ENCODE measurements at places on chromosomes 6 and 20.

GRCh38 chr6:156416391-156416790 is 360.8 kb upstream of the ARID1B start:
- no peak for DNase-seq

- no peak for DNase-seq
Measured at GRCh38 chr6:33557376-33557775, 22.7 kb downstream of the BAK1 start.

DNA sequence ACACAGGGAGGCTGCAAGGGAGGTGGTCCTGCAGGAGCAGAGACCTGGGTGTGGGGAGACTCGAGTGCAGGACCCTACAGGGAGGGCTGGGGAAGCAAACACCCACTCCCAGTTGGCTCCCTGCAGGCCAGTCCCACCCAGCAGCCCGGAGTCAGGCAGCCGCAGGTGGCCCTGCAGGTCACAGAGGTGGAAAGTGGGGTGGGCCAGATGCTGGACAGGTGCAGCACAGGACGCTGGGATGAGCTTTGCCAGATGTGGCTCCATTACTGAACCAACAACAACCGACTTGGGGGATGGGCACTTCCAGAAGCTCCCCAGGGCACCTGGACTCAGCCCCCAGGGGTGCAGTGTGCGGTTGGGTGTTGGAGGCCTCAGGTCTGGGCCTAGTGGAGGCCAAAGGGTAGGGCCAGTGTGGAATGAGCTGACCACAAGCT is 26.6 kb upstream of the MYT1 start:
- no peak for DNase-seq

GRCh38 chr6:29864037-29864810 is 36.6 kb downstream of the HLA-G start:
- no peak for DNase-seq

GRCh38 chr20:53574819-53575218 is 18.8 kb downstream of the ZNF217 start:
- DNase-seq = no peak

GRCh38 chr20:55160996-55161395 is 685.6 kb downstream of the DOK5 start:
- no peak for DNase-seq

GRCh38 chr6:160102399-160102798 is 19.2 kb upstream of the SLC22A1 start:
- DNase-seq = no peak

- DNase-seq = no peak
Measured at GRCh38 chr6:123520217-123520616, 116.5 kb downstream of the TRDN start.

DNA sequence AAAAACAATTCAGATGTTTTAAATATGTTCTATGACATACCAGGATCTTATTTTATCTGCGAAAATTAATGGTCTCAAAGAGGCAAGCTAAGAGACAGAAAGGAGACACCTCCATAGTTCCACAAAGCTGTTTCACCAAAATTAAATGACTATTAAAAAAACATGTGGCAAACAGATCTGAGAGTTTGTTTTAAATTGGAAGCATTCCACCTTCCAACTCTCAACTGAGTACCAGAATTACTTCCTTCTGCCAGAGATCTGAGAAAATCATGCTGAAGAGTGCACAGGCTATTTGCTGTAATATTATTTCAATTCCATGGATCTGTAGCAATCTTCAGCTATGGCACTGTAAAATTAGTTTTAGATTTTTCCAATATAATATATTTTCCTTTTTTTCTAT is 669.5 kb upstream of the MARCKS start:
- DNase-seq = no peak

DNA sequence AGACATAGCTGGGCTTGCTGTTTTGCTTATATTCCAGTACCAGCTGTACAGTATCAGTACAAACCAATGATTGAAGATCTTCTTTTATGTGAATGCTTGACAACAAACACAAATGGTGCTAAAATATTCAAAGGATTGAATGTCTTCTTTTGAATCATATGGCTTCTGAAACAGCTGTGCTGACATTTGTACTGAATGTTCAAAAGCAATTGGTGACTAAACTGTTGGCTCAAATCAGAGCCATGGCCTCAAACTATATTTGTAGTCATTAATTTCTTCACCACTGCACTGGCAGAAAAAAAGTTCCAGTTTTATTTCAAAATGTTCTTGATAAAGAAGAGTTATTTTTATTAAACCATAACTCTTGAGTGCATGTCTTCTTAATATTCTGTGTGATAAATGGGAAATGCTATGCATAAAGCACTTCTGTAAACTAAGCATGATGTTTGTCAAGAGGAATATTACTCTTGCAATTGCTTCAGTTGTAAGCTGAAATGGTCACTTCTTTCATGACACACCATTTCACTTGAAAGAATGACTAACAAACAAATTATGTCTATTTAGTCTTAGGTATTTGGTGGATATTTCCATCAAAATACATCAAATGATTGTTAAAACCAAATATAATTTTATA is 45.9 kb upstream of the CENPW start:
- no peak for DNase-seq

DNA sequence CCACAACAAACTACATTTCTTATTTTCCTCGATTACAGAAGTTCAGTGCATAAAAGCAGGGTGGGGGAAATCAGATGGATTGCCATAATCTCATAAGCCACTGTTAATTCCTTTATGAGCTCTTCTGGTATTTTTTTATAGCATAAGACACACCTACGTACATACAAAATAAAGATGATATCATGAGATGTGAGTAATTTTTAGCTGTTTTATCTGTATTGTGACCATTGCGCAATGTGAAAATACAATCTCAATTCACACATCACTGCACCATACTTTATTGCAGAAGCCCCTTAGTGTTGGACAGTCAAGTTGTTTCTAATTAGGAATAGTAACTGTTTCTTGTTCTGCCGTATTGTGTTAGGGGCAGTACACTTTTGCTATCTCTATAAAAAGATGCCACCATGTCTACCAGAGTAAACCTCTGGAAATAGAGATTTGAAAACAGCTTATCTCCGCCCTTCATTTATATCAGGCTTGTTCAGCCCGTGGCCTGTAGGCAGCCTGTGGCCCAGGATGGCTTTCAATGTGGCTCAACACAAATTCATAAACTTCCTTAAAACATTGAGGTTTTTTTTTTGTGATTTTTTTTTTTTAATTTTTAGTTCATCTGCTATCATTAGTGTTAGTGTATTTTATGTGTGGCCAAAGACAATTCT is 90.4 kb downstream of the FARS2 start:
- no peak for DNase-seq

- peak; percentile 69 for DNase-seq
Measured at GRCh38 chr6:104705095-104705707, 154.5 kb downstream of the HACE1 start.

- DNase-seq = no peak
Measured at GRCh38 chr20:2907519-2907918, 34.2 kb downstream of the PTPRA start.

DNA sequence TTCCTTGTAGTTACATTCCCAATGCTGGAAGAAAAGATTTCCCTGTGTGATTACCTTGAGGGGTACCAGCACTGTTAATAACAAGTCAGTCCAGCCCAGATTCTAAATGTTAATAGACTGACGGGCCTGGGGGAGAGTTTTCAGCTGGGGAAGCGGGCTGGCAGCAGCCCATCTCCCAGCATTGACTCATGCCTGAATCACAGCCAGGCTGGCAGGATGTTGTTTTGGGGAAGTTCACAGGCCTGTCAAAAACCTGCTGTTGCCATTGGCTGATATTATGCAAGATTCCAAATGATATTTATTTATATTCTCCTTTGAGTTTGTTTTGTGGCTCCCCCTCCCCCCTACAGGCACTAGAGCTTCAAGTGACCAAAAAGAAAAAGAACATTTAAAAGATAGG is 213.9 kb upstream of the CNR1 start:
- no peak for DNase-seq

DNA sequence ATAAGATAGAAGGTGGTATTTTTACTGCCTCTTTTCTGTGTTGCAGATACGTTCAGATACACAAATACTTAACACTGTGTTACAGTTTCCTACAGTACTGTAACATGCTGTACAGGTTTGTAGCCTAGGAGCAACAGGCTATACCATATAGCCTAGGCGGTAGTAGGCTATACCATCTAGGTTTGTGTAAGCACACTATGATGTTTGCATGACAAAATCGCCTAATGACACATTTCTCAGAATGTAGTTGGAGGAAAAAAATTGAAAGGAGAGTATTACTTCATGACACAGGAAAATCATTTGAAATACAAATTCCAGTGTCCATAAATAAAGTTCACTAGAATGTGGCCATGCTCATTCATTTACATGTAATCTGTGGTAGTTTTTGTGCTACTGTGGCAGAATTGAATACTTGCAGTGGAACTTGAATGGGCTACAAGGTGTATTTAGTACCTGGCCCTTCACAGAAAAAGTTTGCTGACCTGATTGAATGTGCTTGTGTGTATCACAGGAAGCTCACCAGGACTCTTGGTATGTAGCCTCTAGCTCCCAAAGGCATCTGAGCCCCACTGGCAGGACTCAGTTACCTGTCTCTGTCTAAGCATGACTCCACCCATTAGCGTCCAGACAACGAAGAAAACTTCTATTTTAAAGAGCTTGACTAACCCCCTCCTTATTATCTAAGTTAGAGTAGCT is 18.8 kb downstream of the TOP1 start:
- no peak for DNase-seq

- peak; percentile 46 for DNase-seq
Measured at GRCh38 chr6:3022765-3023662, 23.3 kb downstream of the NQO2 start.

GRCh38 chr6:7848229-7848628 is 62.4 kb downstream of the TXNDC5 start:
- DNase-seq = no peak

DNA sequence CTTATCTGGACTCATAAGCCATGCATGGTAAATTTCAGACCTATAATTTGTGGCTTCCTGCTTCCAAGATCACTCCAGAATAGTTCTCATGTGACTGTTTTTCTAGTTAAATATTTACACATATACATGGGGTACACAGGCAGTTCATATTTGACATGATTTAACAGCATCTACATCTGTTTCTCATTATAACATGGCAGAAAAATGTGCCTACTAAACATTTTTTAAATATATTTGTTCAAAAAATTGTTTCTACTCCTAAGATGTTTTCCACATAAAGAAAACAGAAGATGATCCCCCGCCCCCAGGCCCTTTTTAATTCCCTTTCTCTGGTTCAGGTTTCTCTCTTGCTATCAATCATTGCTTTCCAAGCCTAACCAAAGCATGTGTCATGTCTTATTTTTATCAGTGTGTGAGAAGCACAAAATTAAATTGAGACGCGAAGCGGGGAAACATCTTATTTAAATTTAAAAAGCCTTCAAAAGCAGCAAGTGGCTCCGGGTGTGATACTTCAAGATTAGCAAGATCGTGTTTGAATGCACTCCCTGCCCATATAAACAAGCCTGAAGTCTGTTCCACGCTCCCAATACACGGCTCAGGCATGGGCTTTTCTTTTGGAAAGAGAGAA is 37.3 kb downstream of the IPCEF1 start:
- no peak for DNase-seq

DNA sequence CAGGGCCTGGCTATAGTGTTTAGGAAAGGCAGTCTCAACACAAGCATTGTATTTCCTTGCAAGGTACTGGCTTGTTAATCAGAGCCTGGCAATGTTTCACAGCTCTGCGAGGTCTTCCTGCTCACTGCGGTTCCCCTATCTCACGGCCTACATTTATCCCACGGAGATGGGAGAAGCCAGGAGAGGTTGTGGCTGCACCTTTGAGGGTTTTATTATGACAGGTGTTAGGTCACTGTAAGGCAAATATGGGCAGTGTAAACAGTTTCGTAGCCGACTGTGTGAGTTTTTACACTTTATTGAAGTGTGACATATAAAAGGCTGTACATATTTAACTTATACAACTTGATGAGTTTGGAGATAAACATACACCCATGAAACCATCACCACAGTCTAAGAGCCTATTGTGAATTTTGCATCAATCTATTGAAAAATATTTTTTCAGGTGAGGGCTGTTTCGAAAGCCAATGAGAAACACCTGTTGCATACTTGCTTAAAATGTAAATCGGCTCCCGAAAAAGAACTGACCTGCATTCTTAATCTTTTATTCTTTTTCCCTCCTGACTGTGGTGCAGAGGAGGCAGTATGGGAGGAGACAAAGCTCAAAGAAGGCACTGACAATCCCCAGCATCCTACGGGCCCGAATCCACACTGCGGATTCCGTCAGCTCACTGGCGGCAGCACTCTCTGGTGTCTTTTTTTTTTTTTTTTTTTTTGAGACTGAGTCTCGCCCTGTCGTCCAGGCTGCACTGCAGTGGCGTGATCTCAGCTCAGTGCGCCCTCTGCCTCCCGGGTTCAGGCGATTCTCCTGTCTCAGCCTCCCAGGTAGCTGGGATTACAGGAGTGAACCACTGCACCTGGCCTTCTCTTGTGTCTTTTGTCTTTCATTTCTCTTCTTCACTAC is 7.5 kb upstream of the RBM38 start:
- peak; percentile 17 for DNase-seq

- DNase-seq = no peak
Measured at GRCh38 chr20:9838035-9838377, 870 bp downstream of the PAK5 start.

- DNase-seq = no peak
Measured at GRCh38 chr20:47927944-47928343, 142.7 kb upstream of the SULF2 start.

DNA sequence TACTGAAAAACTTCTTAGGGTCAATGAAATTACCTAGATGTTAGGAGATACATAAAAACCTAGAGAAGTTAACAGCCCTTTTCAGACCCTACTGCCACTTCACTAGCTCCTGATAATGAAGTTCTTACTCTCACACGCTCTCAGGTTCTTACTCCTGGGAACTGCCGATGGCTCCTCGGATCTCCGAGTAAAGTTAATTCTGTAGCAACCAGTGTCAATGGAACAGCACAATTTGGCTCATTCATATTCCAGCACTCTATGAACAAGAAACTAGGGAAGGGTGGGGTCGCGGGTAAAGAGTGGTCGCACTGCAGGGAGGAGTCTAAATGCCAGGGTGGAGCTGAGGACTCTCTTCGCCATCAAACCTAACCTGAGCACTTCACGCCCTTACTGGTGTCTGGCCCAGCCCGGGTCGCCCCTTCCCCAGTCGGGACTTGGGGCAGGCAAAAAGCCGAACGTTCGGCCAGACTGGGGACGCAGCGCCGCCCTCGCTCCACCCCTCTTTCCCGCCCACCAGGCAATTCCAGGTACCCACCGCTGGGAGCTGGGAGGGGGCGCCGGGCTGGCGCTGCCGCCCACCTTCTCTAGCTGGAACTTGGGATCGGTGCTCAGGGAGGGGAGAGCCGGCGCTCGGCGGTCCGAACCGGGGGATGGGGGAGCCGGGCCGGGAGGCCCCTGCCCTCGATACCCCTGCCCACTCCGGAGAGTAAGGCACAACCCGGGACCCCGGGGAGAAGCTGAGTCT is 744 bp downstream of the RAB23 start:
- peak; percentile 75 for DNase-seq

- DNase-seq = no peak
Measured at GRCh38 chr6:33001685-33002084, 7.7 kb downstream of the HLA-DOA start.

DNA sequence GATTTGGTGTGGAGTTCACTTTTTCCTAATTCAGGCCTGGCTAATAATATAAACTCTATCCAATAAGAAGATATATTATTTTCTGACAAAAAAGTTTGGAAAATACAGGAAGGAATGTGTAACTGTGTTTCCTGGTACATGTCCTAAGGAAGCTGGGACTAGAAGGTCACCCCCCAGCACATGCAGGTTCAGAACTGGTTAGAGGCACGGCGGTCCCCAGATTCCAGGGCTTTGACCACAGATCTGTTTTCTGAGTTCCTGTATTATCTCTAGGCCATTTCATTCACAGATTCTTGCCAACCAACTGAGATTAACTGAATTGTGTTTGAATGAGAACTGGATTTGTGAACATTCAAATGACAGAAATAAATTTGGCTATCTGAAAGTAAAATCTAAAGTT is 94.5 kb downstream of the TULP4 start:
- DNase-seq = no peak

- no peak for DNase-seq
Measured at GRCh38 chr20:39894067-39894466, 795.0 kb downstream of the MAFB start.

All from activated naive CD4-positive, alpha-beta T cell treated with anti-CD3 and anti-CD28 coated beads, Interleukin-2, amount 10 ng/mL, durations not matched to agents 7 days and 5 days (primary cell).